ENCODE measurements at places on chromosomes 13 and 19.

- peak; percentile 61 for DNase-seq
Measured at GRCh38 chr19:16325641-16326400, 1.2 kb downstream of the KLF2 start.

- no peak for DNase-seq
Measured at GRCh38 chr19:57241176-57241575, 744 bp downstream of the ZNF805 start.

DNA sequence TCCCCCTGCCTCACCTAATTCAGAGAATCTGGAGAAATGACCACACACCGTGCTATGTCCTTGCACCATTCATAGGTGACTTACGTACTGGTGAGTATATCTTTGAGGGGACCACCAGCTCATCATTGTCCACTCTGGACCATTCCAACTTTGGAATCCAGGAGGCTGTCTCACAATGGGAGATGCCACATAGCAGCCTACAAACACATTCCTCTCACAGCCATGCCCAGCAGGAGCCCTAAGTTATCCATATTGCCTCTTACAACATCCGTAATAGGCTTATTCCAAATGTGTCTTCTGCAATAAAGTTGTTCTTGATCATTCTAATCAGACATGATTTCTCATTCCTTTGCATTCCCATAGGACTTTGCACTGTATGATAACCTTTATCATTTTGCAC lies 436.7 kb downstream of the EFNB2 start:
- DNase-seq = no peak

DNA sequence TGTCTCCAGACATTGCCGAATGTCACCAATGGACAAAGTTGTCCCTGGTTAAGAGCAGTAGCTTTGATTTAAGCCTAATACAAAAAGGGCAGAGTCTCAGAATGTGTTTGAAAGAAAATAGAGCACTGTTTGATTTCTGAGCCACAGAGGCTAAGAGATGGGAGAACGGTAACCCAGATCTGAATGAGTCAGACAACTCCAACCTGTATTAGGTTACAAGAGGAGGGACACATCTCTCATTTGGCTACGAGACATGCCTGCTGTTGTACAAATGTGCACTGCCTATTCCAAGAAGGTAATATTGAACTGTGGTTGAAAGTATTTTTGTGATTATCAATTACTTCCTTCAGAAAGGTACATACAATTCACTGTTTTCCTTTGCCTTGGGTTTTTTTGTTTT lies 4.9 kb upstream of the HSPH1 start:
- no peak for DNase-seq

- no peak for DNase-seq
Measured at GRCh38 chr13:62489731-62490130, 1074.1 kb upstream of the PCDH20 start.

- DNase-seq = no peak
Measured at GRCh38 chr13:109773276-109773675, 13.1 kb downstream of the IRS2 start.

DNA sequence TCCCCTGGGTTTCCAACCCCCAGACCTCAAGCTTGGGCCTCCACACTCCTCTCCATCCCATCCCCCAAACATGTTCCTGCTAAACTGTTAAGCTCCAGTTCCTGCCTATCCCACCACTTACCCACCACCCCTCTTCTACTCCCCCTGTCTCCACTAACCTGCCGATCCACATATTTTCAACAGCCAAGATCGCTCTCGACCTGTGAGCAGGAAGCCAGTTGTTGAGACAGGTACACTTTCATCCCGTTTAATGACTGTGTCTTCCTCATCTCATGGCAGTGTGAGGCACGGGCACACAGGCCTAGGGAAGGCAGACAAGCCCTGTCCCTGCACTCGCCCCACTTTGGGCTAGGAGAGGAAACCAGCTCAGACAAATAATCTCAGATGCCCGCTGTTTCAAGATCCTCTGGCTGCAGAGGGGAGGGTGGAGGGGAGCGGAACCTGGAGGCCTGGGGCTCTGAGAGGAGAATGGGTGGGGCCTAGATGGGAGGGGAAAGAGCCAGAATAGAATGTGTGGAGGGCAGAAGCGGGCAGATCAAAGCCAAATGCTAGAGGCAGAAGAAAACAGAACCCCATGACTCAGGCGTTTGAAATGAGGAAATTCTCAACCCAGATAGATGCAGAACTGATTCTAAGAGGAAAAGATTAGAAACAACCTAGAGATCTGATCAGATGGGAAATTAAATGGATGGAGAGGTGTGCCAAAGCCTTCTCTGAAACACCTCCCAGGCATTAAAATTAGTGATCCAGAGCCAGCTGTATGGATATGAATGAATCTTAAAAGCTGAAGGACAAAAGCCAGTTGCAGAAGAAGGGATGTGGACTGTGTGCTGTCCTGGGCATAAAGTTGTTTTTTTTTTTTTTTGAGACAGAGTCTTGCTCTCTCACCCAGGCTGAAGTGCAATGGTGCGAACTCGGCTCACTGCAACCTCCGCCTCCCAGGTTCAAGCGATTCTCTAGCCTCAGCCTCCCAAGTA lies 16.9 kb upstream of the CYP2S1 start:
- peak; percentile 82 for DNase-seq

DNA sequence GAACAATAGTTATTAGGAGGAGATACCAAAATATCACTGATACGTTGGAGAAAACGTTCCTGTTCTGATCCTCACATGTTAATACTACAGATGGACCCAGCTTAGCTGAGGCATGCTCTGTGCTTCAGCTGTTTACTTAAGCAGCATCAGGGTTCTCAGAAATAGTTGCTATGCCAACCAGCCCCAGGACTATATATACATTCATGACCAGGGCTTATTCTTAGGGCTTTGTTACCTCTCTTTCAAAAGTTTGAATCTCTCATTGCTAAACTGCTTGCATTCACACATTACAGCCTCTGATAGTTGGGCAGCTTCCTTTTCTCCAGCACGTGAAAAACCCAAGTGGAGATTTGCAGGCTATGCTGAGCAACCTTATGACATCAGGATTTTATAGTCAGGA lies 800.4 kb downstream of the DIAPH3 start:
- DNase-seq = no peak

DNA sequence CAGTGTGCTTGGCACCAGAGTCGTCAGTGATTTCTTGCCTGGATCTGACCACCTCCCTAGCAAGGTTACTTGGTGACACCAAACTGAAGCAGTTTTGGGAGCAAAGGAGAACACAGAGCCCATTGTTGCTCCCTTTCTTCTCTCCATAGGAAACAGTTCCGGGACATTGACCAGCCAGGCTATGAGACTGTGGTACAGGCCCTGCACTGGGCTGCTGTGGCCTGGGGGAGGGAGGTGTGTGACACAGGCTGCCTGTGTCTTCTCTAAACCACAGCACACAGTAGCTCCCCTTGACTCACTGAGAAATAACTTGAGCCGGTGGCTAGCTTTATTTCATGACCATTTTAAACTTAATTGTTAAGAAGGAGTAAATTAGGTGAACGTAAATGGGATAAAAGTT lies 214.8 kb upstream of the UBL3 start:
- no peak for DNase-seq

DNA sequence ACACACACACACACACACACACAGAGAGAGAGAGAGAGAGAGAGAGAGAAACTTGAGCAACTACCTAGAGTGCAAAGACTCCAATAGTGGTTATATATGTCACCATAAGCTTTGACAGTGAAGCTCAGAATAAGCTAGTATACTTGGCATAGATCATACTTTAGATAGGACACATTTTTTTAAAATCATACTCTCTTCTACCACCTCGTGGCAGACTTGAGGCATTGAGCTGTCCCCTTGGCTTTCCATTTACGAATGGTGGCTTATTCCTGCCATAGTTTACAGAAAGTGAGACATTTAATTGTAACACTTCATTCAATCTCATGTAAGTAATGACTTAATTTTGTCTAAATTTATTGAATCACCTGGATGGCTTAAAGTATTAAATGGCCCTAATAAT lies 108.2 kb downstream of the EDNRB start:
- DNase-seq = no peak

- DNase-seq = no peak
Measured at GRCh38 chr13:80860845-80861244, 519.9 kb upstream of the SPRY2 start.

DNA sequence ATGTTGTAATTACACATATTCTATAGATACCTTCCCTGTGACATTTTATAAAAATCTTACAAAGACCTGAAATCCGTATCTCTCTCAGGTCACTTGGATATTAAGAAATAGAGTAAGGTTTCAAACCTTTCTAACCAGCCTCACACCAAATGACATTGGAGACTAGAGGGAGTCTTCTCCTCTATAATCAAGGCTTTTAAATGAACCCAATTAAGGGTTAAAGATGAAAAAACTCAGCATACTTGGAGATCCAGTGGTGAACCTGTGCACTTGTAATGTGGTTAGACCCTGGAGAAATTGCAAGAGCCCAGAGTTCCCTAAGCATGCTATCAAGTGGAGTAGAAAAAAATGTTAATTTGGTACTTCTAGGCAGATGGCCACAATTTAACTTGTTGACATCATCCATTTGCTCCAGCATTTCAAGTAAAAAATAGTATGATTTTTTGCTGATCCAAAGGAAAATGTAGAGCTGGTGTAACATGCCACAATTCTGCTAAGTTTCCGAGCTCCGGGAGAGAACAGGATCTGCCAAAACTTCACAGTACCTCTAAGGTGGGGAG lies 554.1 kb upstream of the MIR17HG start:
- DNase-seq = no peak

GRCh38 chr13:30755678-30756077 lies 20.3 kb downstream of the ALOX5AP start:
- DNase-seq = no peak

GRCh38 chr13:101655435-101655834 lies 203.0 kb downstream of the ITGBL1 start:
- DNase-seq = no peak

DNA sequence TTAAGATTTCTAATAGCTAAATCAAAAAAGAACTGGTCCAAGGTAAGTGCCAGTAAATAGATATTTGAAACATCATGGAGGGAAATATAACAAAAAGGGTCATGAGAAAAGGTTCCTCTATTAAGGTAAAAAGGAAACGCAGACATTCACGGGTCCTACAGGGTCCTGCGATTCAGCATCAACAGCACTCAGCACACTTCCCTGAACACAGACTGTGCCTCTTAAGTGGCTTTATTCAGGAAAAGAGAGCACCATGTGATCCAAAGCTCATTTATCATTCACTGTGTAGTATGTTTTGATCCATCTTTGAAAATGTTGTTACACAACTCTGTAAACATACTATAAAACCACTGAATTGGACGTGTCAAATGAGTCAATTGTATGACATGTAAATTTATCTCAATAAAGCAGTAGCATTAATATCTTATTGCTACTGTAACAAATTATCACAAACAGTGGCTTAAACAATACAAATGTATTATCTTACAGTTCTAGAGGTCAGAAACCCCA lies 33.7 kb downstream of the CRYL1 start:
- no peak for DNase-seq

GRCh38 chr13:32150794-32151193 lies 119.2 kb downstream of the FRY start:
- DNase-seq = peak; percentile 78

DNA sequence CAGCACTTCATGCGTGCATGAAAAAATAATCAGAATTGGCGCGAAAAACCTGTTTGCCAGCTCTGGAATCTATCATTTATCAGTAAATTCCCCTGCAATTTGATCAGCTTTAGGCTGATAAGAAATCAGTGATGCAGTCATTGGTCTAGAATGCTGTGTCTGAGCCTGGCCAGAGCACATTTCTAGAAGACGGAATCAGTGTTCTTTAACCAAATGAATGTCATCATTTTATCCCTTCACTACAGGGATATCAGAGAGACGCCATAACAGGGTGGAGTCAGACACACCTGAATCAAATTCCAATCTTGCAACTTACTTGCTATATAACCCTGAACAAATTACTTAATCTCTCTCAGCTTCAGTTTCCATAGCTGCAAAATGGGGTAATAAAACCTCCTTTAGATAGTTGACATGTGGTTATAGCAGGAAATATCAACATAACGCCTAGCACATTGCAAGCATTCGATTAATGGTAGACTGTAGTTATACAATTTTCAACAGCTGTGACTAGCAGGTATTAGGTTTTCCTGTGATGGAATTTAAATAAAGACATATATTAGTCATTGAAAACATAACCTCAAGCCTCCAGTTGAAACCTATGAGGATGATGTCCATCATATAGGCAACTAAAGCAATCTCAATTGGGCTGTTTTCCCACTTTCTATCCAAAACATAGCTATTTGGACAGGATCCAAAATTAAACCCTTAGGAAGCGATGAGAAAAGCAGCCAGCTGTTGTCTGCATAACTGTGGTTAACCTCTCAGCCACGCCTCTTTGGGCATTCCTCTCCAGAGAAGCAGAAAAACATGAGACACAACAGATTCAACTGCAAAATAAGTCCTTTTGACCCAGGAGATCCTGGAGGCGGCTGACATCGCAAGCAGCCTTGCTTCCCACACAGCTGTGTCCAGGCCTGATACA lies 51.6 kb upstream of the UBL3 start:
- DNase-seq = no peak

GRCh38 chr19:3231288-3231687 lies 6.8 kb downstream of the CELF5 start:
- no peak for DNase-seq

DNA sequence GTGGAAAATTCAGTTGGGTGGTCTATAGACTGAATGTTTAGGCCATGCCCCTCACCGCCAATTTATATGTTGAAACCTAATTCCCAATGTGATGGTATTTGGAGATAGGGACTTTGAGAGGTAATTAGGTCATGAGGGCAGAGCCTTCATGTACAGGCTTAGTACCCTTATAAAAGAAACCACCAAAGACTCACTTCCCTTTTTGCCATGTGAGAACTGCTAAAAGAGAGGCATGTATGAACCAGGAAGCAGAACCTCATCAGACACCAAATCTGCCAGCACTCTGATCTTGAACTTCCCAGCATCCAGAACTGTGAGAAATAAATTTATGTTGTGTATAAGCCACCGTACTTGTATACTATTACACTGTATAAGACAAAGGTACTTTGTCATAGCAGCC lies 40.6 kb downstream of the UQCRFS1 start:
- no peak for DNase-seq

DNA sequence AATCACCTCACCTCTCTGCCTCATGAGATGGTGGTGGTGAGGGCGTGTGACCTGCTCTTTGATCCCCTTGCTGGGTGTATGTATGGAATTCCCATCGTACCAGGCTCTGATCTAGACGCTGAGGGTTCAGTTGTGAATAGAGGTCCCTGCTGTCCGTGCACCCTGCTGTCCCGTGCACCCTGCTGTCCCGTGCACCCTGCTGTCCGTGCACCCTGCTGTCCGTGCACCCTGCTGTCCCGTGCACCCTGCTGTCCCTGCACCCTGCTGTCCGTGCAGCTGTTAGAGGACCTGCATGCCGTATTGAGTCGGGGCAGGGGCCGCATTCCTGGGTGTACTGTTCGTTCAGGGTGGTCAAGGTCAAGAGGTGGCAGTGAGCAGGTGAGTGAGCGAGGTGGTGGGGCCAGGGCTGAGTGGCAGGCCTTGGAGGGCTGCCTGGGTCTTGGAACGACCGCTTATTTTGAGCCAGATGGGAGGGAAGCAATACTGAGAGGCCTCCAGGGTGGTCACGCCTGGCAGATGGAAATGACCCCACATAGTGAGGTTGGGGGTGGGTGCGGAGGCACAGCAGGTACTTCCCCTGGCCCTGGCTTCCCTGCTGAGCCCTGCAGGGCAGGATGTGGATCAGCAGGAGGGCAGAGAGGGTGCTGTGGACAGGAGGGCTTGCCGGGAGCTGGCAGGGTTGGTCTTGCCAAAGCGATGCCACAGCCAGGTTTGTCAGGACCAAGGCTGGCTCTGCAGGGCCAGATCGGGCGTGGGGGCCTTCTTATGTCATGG lies 4.6 kb upstream of the EPN1 start:
- no peak for DNase-seq
